Midbrain (tissue), 1 donor: ENCODE measurements at places on chromosomes 2 and 18.
A peak's percentile ranks its signal among the peaks of the same experiment; 100 is the strongest.

GRCh38 chr2:136059036-136059472, 58.9 kb downstream of the CXCR4 start:
- no peak for DNase-seq

DNA sequence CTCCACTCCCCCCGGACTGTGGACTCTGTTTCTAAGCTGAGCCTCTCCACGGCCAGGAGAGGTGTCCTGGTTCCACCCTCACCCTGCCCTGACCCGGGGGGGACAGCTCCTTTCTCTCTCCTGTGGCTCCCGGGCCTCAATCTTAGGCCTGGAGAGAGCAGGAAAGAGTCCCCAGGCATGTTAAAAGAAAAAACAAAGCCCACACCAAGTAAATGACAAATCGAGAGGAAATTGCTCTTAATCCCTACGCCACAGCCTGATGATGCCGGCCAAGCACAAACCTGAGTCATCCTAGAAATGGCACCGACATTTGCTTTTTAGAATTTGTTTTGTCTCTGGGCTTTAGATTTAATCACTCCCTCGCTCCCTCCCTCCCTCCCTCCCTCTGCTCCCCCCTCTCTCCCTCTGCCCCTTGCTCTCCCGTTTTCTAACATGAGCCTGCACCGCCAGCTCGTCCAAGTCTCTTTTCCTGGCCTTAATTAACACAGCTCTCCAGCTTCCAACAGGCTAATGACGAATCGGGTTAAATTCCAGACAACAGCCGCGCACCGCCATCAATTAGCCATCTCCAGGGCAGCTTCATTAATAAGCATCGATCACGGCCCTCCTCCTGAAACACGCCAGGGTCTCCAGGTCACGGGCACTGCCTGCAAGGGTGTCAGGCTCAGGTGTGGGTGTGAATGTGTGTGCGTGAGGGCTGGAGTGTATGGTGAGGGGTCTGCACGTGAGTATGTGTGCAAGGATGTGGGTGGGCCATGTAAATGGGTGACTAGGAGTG, 230.8 kb downstream of the CELF4 start:
- no peak for DNase-seq

GRCh38 chr2:14074691-14075090, 557.8 kb upstream of the LRATD1 start:
- DNase-seq: no peak

DNA sequence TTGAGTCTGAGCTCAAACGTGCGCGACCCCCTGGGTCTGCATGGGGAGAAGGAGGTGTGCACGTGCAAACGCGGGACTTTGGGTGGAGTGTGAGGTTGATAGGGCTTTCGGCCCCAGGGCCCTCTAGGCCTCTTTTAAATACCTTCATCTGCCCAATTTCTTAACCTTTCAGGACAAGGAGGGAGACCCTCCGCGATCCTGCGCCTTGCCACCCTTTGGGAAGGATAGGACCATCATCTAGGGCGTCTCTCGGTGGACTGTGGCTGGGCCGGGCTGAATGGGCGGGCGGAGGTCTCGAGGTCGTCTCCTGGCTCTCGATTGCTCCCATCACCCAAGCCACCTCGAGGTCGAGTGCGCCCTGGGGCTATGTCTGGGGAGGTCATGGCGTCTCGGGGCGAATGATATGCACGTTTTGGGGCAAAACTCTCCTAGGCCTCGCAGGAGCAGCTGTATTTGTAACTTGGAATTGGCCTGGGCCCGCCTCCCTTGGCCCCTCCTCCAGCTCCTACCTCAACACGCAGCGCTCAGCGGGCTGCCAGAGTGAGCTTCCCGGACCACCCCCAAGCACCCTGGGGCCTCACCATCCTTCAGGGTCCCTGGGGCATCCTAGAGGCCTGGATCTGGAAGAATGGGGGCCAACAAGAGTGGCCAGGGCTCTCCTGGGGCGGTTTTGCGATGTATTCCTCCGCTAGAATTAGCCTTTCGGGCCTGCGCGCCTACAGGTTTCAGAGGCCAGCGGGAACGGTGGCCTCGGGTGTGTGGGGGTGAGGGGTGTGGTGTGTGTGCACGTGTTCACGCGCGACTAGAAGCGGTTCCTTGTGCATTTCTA, 8.7 kb upstream of the SIX3 start:
- no peak for DNase-seq

- peak; percentile 76 for DNase-seq
These were observed 1.1 kb downstream of the KANSL1L start for GRCh38 chr2:210170196-210170445.

- DNase-seq: no peak
These were observed 38.8 kb downstream of the G6PC2 start for GRCh38 chr2:168939918-168940317.

GRCh38 chr2:99822474-99823207, 319.7 kb downstream of the AFF3 start:
- no peak for DNase-seq

GRCh38 chr2:22882011-22882410, 503.0 kb upstream of the KLHL29 start:
- no peak for DNase-seq

DNA sequence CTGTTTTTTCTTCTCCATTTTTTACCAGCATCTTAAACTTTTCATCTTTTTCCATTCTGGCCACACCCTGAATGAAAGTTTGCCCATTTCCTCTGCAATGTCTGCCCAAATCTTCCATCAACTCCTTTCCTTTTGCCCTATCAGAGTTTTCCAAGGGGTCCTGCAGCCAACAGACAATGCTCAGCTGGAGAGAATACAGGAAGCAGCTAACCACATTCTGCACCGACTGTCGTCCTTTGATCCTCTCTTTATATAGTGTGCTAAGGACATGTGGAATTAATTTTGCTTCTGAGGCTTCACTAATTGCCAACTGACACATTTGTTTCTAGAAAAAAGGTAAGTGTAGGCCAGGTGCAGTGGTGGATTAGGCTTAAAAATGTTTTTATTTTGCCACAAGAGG, 50.5 kb upstream of the DLX2 start:
- no peak for DNase-seq

DNA sequence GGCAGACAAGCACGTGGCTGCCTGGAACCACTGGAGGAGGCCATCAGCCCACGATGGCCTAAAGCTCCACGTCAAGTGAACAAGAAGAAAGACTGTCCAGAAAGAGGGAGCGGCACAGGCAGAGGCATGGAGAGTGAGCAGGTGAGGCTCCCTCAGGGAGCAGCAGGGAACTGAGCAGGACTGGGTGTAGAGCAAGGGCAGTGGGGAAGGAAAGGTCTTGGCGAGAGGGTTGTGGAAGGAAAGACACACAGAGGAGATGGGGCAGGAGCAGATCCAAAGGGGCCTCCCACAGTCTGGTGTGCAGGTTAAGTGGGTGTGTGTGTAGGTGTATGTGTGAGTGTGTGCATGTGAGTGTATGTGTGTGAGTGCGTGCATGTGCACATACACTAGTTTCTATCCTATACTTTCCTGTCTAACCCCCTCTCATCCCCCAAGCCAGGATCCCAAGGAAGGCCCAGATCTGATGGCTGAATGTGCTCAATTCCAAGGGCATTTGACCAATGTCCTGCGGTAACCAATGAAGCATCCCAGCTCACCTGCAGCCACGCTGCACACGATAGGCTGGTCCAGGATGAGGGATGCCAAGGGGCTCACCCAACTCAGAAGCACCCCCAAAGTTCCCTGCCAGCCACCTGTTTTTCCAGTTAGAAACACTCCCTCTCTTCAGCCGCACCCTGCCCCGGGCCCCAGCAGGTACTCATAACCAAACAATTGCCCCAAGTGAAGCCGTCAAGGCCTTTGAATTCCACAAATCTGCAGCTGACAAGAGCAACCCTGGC, 262.5 kb upstream of the RAB6C start:
- no peak for DNase-seq
